Stimulated activated memory B cell treated with anti-CD40 and anti-IgM and Interleukin-4, amounts not matched to agents 10 μg/mL and 1 μg/mL and 100 μg/mL, for 72 hours (primary cell): ENCODE measurements at places on chromosomes 2 and 18.

- H3K4me3 ChIP-seq, result no peak overlapping the region
- no peak for ATAC-seq
- H3K27me3 ChIP-seq, result peaks cover 25% of the 10 kb centered on the region
- H3K36me3 ChIP-seq, result no peaks in the 10 kb centered on the region
- no peak overlapping the region for H3K27ac ChIP-seq
Measured at GRCh38 chr2:224211791-224212190, 172.7 kb upstream of the SERPINE2 start.

DNA sequence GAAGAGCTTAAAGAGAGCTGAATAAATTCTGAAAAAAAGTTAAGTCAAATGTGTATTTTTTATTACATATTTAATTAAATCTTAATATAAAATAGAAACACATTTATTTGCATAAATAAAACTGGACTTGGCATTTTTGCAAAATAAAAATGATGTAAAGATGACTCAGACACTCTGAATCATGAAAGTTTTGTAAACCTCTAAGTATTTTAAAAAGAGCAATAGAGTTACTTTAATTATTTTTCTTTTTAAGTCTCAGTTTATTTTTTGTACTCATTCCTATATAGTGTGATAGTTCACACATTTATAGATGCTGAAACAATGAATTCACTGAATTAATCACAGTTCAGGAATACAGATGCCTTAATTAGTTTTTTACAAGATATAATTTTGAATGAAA lies 109.9 kb upstream of the DTNA start:
- no peaks in the 10 kb centered on the region for H3K27me3 ChIP-seq
- no peak overlapping the region for H3K4me3 ChIP-seq
- H3K36me3 ChIP-seq, result no peaks in the 10 kb centered on the region
- H3K4me1 ChIP-seq, result no peaks in the 10 kb centered on the region

DNA sequence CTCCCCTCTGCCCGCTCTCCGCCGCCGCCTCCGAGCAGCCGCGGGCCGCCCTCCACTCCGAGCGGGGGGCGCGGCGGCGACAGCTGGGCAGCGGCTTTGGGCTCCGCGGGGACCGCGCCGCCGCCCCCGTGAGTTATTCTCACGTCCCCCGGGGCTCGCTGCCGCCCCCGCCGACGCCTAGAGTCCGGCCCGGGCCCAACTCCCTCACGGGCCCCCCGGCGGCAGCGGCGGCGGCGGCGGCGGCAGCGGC lies 645 bp downstream of the MIB1 start:
- peak overlapping the region; percentile 97 for H3K27ac ChIP-seq
- peaks cover 40% of the 10 kb centered on the region for H3K4me1 ChIP-seq
- ATAC-seq, result no peak
- peaks cover 6% of the 10 kb centered on the region for H3K36me3 ChIP-seq
- no peaks in the 10 kb centered on the region for H3K27me3 ChIP-seq

- no peak overlapping the region for H3K4me3 ChIP-seq
- no peaks in the 10 kb centered on the region for H3K27me3 ChIP-seq
- no peaks in the 10 kb centered on the region for H3K36me3 ChIP-seq
- no peaks in the 10 kb centered on the region for H3K4me1 ChIP-seq
Measured at GRCh38 chr2:196703695-196704094, 64.2 kb downstream of the CCDC150 start.

- no peak for ATAC-seq
- H3K27ac ChIP-seq, result no peak overlapping the region
- no peaks in the 10 kb centered on the region for H3K36me3 ChIP-seq
- no peaks in the 10 kb centered on the region for H3K4me1 ChIP-seq
Measured at GRCh38 chr2:8049176-8049575, 632.7 kb upstream of the ID2 start.

GRCh38 chr2:197073701-197074433 lies 147.4 kb upstream of the PGAP1 start:
- H3K27me3 ChIP-seq, result no peaks in the 10 kb centered on the region
- H3K4me3 ChIP-seq, result no peak overlapping the region
- H3K36me3 ChIP-seq, result peaks cover 90% of the 10 kb centered on the region

DNA sequence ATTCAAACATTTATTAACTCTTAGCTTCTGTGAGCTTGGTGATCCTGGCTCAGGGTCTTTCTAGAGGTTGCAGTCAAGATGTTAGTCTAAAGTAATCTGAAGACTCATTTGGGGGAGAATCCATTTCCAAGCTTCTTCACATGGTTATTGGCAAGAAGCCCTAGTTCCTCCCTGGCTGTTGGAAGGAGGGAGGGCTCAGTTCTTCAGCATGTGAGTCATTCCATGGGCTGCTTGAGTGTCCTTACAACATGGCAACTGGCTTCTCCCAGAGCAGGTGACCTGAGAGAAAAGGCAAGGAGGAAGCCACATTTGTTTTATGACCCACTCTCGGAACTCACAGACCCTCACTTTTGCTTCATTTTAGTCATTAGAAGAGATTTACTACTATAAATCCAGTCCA lies 10.6 kb upstream of the C2orf74 start:
- peaks cover 15% of the 10 kb centered on the region for H3K36me3 ChIP-seq
- no peak for ATAC-seq
- H3K27ac ChIP-seq, result no peak overlapping the region
- no peaks in the 10 kb centered on the region for H3K27me3 ChIP-seq
- H3K4me3 ChIP-seq, result no peak overlapping the region
- peaks cover 8% of the 10 kb centered on the region for H3K4me1 ChIP-seq

DNA sequence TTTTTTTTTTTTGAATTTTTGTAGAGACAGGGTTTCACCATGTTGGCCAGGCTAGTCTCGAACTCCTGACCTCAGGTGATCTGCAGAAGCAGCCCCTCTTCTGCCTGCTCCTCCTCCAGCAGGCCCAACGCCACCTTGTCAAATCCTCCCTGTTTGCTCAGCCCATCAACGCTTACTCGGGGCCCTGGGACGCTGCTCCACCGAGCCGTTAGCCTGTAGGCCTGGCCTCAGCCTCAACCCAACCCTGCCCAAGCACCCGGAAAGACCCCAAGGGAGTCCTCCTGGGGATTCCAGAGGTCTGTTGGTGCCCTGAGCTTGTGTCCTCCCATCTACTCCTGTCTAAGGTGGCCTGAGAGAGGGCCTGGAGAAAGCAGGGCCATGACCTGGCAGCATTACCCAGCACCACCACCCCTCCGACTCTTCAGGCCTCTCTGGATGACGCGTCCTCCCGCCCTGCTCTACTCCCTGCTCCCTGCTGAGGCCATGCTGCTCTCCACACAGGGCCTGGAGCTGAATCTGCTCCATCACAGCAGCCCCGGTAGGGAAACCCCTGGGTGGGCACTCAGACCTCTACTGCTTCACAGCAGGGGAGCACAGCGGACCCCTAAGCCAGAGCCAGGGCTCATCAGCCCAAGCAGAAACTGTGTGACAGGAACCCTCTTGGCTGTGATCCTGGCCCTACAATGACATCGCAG lies 3.2 kb downstream of the STK25 start:
- H3K27me3 ChIP-seq, result no peaks in the 10 kb centered on the region
- peak overlapping the region; percentile 3 for H3K27ac ChIP-seq
- peaks cover 41% of the 10 kb centered on the region for H3K4me1 ChIP-seq

GRCh38 chr2:83972128-83972527 lies 487.0 kb downstream of the SUCLG1 start:
- H3K4me3 ChIP-seq, result no peak overlapping the region
- no peaks in the 10 kb centered on the region for H3K36me3 ChIP-seq
- no peak for ATAC-seq
- no peaks in the 10 kb centered on the region for H3K27me3 ChIP-seq
